Activated T-helper 1 cell treated with anti-CD3 and anti-CD28 coated beads, Interleukin-2, amount 50 U/mL, for 16 hours (primary cell): ENCODE measurements at places on chromosomes 12 and 14.

- DNase-seq = no peak
These were observed 72.4 kb downstream of the FERMT2 start for GRCh38 chr14:52878469-52878868.

- DNase-seq = no peak
These were observed 2.4 kb upstream of the CISTR start for GRCh38 chr12:53754188-53754585.

- no peak for DNase-seq
These were observed 8.9 kb downstream of the RBMS2 start for GRCh38 chr12:56530390-56531055.

DNA sequence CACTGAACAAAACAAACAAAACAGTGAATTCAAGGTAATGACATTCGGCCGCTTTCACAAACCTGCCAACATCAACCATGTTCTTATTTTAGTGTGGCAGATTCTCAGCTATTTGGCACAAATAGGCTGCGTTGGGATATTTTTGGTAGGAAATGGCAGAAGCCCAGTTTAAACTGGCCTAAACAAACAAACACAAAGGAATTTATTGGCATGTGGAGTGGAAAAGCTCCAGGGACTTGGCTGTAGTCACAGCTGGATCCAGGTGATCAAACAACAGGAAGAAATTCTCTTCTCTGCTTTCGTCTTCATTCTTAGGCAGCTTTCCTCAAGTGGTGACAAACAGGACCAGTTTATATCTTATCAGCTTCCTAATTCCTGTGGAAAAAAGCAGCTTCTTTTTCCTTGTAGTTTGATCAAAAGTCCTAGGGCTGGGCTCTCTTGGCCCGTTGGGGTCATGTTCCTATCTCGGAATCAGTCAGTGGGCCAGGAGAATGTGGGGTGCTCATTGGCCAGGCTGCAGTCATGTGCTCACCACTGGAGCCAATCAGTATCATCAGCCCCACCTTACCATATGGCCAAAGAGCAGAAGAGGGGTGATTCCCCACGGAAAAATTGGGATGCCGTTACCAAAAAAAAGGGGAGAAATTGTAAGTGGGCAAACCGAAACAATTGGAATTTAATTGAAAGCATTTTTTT lies 22.6 kb downstream of the C12orf75 start:
- no peak for DNase-seq

- DNase-seq = no peak
These were observed 1204.8 kb downstream of the GALC start for GRCh38 chr14:86788224-86788623.

DNA sequence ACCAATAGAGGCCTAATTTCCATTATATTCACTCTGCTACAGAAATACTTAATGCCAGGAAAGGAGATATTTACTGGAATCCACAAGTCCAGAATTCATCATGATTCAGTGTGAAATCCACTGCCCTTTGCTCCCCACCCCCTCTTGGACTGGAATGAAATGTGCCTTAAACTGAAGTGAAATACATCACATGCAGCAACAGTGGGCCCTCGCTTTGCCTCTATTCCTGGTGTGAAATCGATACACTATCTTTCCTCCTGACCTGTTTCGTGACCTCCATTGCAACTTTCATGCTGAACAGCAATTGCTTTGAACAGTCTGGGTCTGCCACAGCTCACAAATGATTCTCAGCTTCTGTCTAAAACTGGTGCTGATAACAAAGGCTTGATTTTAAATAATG lies 100.6 kb downstream of the NPAS3 start:
- no peak for DNase-seq

GRCh38 chr12:94686834-94687628 lies 36.7 kb upstream of the TMCC3 start:
- no peak for DNase-seq

GRCh38 chr12:13790317-13790716 lies 191.1 kb downstream of the GRIN2B start:
- no peak for DNase-seq

- DNase-seq = no peak
These were observed 12.3 kb upstream of the RARG start for GRCh38 chr12:53244337-53244736.

DNA sequence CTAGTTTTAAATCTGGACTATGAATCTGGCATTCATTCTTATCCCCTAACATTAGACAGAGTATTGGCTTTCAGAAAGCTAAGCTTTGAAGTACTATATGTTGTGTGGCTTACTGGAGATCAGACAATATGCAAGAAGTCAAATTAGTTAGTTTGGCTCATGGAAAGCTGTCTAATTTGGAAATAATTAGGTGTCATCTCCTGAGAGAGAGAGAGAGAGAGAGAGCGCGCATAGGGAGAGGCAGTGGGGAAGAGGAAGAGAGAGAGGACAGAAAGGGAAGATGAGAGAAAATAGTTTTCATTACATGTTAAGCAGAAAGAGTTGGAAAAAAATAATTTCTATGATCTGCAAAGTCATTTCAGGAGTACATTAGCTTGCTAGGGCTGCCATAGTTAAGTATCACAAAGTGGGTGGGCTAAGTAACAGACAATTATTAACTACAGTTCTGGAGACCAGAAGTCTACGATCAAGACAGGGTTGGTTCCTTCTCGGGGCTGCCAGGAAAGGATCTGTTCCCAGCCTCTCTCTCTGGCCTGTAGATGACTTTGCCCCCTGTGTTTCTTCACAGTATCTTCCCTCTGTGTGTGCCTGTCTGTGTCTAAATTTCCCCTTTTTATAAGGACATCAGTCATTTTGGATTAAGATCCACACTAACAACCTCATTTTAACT lies 404.2 kb downstream of the RGS6 start:
- no peak for DNase-seq

DNA sequence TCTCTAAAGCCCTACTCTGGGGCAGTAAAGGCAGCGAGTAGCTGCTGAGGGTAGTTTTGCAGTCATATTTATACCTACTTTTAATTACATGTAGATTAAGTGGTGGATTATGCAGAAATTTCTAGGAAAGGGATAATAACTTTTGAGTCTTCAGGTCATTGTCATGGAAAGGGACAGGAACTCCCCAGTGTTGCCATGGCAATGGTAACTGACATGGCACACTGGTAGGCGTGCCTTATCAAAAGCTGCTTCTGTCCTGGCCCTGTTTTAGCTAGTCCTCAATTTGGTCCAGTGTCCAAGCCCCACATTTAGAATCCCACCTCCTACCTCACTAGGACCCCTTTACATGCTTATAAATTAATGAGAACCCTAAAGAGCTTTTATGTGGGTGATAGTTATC lies 303.1 kb downstream of the VRK1 start:
- no peak for DNase-seq
